Cortex of kidney (tissue), 1 donor: ENCODE measurements at places on chromosomes 1 and 21.

DNA sequence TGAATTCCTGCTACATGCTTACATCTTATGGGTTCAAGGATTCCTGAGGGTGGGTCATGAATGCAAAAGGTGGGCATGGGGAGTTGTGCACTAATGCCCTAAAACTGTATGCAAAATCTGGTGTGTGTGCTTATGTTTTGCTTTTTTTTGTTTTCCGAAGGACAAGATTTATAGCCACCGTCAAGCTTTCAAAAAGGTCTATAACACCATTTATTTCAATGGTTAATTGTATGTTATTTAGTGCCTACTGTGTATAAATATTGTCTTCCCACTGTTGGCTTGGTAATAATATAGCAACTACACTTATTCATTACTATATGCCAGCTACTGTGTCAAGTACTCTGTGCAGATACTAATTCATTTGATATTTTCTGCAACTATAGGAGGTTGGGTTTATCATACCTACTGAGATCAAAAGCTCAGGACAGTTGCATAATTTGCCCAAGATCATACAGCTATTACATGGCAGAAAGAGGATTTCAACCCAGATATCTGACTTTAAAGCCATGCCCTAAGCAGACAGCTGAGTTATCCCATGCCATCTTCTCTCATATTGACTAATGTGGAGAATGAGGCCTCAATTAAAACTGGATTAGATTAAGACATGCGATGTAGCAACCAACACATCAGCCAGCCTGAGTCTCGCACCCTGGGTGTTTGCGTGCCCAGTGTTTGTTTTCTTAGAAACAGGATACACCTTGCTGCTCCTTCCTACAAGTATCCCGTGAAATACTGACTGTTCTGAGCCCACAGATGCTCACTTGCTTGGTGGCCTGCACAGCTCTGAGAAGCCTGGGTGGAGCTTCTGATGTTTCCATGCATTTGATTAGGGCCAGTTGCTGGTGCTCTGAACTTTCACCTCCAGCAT lies 34.6 kb downstream of the GADD45A start:
- no peak for DNase-seq

DNA sequence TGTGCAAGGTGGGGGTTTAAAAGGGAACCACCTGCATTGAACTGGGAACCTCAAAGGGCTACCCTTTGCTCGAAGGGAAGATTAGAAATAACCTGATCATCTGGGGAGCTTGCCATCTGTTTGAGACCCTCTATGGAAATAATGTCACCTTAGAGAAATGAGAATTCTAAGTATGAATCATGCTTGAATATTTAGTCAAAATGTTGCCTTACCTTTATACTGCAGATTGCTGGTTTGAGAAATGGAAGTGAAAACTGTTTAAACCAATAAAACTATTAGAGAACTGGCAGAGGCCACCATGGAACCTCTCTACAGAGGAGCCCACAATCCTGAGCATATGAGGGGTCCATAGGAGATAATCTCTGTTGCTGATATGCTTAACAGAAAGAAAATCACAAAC lies 131.2 kb upstream of the FAM78B start:
- DNase-seq = no peak

DNA sequence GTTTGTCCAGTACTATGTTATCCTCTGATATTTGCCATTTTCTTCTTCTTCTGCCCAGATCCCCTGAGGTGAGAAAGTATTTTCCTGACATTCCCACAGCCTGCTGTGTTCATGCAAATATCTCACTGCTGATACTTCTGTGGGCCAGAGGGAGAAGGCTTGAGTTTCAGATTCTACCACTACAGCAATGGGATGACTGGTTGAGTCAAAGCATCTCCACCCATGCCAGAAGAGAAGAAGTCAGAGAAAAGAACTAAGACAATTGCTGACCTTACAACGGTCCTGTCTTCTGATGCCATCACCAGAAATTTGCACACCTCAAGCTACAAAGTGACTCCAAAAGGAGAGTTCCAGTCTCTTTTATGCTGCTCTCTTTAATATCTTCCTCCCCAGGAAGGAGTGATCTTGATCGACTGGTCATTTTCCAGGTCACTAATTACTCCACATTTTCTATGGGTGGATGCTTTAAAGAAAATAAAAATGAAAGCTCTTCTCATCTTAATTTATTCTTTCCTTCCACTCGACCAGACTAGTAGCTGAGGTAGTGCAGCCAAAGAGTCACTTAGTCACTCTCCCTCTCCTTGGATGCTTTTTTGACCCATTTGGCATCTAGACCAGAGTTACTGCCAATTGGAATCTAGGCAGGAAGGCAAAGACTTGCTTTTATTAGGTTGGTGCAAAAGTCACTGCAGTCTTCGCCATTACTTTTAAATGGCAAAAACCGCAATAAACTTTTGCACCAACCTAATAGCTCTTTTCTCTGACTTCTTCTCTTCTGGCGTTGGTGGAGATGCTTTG lies 195.1 kb downstream of the PTPRC start:
- DNase-seq = no peak

DNA sequence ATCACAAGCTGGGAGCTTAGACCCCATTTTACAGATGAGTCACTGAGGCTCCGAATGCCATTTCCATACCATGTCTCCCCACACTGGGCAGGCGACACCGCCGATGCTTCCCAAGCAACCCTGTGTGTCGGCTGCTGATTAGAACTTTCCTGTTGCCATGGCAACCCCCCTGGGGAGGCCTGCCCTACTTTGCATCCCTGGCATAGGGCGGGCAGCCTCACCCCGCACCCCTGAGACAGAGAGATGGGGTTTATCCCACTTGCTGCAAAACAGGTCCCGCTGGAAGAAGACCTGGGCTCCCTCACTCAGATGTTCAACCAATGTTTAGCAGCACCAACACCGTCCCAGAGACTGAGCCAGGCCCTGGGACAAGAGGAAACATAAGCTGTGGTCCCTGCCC lies 81.5 kb downstream of the CAMK2N1 start:
- no peak for DNase-seq

DNA sequence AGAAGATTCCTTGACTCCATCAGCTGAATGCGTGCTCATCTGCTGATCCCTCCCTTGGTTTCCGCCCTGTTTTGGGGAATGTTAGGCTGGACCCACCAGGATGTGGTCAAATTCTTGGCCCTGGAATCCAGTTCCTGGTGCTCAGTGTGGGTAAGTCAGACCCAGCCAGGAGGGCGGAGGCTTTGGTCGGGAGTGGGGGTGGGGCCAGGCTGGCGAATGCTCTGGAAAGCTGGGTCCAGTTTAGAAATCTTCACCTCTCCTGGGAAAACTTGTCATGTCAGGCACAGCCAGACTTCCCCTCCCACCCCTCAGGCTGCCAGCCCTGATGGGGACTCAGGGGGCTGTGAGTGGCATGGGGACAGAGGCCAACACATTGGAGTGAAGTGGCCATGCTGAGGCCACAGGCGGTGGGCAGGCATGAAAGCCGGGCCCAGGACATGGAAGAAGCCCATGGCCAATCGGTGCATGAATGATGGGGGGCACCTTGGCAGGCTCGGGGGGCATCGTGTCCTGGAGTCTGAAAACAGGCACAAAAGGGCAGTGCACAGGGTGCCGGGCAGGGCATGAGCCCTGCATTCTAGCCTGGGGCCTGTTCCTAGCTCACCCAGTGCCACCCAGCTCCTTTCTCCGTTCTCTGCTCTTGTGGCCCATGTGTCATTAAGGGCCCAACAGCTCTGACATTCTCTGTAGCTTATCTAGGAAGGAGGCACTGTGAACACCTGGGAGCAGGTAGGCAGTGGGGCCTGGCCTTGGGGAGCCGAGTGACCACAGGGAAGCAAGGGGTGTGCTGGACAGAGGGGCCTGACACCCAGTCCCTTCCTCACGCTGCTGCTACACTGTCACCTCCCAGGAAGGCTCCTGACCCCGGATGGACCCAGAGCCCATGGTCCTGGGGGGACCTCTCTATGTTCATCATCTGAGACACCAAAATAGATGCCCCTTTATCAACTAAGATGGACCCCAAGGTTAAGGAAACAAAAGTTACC lies 14.6 kb upstream of the PADI1 start:
- no peak for DNase-seq

GRCh38 chr1:179090522-179090921 lies 8.7 kb downstream of the TOR3A start:
- DNase-seq = no peak

DNA sequence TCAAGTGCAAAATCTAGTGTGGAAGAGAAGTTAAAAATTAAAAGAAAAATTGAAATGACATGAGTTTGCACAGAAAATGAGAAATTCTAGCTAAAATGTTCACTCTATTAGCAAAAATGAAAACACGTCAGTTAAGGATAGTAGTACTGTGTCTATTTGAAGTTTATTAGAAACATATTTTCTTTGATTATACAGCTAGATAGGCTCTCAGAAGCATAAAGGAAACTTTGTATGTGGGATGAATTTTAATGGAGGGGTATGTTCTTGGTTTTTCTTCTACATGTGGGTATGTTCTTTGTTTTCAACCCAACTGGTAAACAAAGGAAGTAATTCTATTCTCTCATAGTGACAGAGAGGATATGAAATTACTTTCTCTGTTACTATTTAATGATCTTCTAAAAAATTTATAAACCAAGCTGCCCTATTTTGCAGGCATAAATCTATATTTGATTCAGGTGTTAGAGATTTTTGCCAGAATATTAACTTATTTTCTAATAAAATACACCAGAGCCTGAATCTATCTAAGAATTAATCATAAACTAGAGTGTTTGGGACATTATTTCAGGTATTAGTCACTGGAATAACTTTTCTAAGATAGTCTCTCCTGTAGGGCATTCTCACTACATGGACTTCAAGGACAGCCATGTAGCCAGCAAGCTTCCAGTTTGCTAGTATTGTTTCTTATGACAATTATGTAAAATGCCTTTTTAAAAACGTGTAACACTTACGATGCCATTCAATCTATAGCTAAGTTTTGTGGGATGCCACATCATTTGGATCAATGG lies 15.8 kb downstream of the GPSM2 start:
- DNase-seq = no peak

DNA sequence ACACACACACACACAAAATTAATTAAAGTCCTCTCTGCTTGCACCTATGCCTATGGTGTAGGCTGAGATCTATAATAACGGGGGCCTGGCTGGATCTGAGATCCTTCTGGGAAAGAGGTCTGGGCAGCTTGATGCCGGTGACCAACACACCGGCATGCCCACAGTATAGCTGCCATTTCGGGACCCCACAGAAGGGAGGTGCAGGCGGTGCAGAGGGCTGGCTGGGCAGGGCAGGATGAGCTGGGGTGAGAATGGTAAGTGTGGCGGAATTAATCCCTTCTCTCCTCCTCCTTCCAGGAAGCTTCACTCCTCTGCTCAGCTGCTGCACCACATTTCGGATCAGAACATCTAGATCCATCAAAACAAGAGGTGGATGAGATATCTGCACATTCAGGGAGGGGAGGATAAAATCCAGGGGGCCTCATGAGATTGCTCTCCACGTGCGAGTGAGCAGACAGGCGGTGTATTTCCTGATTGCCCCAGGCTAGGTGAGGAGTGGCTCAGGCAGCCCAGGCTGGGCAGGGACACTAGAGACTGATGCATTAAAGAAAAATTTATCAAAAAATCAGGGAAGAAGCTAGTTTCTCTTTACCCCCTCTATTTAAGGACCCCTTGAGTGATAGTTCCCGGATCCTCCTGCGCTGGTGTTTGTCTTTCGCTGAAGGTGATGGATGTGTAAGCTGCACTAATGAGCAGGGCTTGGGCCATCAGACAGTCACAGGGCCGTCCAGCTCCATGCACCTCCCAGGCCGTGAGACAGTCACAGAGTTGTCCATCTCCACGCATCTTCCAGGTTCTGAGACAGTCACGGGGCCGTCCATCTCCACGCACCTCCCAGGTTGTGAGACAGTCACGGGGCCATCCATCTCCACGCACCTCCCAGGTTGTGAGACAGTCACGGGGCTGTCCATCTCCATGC lies 449.9 kb downstream of the PTPRU start:
- DNase-seq = no peak

DNA sequence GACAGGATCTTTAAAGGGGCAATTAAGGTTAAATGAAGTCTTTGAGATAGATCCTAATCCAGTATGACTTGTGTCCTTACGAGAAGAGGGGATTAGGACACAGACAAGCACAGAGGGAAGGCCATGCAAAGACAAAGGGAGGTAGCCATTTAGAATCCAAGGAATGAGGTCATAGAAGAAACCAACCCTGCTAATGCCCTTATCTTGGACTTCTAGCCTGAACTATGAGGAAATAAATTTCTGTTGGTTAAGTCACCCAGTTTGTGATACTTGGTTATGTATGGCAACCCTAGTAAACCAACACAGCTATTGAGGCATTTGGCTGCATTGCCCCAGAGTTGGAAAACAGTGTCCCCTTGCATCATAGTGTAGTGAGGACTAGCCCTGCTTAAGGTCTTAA lies 121.3 kb downstream of the MAST2 start:
- DNase-seq = no peak

DNA sequence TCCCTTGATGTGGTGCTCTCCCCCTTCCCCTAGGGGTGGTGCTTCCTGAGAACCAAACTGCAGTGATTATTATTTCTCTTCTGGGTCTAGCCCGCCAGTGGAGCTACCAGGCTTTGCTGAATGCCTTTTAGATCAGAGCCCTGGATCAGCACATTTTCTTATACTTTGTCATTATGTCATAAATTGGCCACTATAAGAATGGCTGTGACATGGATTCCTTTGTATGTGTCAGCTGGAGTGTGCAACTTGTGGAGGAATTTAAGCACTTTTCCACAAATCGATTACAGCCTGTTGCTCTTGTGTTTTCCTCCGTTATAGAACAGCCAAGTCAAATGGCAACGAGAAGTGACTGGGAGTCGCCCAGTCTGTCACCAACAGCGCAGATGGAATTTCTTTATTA lies 273.3 kb downstream of the DUSP10 start:
- DNase-seq = no peak

DNA sequence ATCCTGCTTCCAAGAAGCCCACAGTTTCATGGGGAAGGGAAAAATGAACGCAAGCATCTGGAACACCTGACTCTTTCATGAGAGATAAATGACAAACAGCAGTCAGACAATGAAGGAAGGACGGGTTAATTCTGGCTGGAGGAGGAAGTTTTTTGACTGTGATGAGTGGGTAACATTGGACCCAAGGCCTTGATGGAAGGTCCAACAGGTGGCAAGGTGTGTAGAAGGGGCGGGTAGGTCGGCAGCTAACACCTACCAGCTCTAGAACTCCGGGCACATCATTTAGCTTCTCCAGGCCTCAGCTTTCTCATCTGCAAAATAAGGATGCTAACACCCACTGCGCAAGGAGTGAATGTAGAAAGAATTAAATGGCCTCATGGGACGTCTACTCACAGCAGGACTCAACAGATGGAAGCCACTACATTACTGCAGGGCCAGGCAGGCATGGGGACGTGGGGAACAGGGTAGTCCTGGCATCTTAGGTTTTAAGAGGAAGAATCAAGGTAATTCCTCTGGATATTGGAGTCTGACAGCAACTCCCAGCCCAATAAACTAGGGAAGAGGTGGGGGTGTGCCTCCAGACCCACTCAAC lies 12.9 kb downstream of the GLIS1 start:
- no peak for DNase-seq

DNA sequence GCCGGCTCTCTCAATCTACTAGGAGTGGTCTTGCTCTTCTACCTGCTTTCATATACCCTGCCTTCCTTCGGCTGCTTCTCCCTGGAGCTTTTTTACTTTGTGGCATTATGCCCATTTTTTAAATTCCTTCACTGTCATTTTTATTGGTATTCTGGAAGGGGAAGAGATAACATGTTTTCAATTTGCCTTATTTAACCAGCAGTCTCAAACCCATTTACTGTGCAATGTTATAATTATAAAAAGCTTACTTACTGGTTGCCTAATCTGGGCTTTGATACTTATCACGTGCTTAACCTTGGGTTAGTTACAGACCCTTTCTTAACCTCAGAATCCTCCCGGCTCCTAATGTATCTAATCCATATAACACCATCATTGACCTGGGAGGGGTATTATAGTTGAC lies 128.1 kb downstream of the SIPA1L2 start:
- no peak for DNase-seq
